HT1080 (cell line): ENCODE measurements at places on chromosomes 7 and 10.

DNA sequence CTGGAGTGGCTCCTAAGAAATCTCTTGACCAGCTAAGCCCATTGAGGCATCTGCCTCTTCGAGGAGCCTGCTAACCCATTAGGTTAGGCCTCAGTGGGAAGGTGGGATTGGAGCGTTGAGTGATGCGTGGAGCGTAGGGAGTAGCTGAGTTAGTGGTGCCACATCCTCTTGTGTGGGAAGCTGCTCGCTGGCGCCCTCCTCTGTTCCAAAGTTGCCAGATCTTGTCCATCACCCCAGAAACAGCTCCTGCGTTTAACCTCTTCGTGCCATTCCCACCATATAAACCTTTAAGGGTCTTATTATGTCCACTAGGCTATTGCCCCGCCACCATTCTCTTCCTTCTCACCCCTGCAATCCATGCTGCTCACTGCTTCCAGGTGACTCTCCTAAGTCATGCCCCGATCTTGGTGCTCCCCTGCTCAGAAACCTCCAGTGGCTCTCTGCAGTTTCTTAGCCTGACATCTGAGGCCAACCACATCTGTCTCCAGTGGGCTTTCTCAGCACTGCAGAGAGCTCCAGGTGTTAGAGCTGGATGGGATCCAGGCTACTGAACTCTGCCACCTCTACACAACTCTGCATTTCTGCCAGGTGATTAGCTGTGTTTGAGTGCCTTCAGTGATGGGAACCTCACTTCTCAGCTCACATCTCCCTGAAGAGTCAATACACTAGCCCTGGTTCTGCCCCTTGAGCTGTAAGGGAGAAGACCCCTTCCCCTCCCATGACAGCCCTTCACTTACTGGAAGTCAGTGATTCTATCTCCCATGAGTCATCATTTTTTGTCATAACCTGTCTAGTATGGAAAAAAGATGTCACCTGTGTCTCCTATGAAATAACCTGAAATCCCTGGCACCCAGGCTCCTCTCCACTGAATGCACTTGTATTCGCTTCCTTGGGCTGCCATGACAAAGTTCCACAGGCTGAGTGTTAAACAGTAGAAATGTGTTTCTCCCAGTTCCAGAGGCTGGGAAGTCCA lies 65.0 kb upstream of the FGFR2 start:
- DNase-seq, result no peak

DNA sequence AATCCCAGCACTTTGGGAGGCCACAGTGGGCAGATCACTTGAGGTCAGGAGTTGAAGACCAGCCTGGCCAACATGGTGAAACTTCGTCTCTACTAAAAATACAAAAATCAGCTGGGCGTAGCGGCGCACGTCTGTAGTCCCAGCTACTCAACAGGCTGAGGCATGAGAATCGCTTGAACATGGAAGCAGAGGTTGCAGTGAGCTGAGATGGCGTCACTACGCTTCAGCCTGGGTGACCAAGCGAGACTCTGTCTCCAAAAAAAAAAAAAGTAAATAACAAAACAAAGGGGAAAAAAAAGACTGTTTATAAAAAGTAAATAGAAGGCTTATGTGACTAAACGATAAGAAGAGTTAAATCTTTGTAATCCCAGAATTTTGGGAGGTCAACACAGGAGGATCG lies 15.0 kb upstream of the DNMBP start:
- DNase-seq, result no peak

DNA sequence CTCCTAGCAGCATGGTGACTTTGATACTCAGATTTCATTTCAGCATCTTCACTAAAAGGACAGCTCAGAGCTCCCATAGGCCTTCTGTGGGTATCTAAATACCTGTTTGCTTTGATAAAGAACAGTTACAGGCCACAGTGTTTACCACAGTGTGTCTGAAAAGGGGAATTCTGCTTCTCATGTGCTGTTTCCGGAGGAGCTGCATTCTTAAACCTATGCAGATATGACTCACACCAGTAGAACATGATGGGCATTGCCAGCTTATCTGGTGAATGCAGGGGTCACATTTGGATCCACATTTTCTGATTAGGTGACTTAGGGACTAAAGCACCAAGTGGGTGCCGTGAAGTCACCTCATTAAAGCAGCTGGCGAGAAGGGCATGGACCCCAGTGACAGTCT lies 52.6 kb downstream of the TRRAP start:
- peak; percentile 17 for DNase-seq

GRCh38 chr7:135942614-135943013 lies 34.5 kb downstream of the MTPN start:
- no peak for DNase-seq

DNA sequence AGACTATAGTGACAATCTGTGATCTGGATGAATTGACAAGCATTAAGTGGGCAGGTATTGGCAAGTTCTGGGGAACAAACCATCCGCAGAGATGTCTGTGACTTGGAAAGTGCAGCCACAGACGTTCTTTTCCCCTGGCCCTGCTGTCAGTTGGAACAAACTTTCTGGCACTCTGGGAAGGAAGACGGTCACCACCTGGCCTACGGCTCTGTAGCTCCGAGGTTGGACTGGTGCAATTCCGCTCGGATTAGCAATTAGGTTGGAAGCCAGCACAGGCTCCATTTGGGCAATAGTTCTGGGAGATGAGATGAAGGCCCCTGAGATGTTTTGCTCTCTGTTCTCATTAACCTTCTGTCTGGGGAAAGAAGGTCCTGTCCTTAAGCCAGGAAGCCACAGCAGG lies 437.5 kb downstream of the CALN1 start:
- DNase-seq, result no peak

GRCh38 chr10:73263693-73264347 lies 11.4 kb upstream of the MRPS16 start:
- DNase-seq, result peak; percentile 69

DNA sequence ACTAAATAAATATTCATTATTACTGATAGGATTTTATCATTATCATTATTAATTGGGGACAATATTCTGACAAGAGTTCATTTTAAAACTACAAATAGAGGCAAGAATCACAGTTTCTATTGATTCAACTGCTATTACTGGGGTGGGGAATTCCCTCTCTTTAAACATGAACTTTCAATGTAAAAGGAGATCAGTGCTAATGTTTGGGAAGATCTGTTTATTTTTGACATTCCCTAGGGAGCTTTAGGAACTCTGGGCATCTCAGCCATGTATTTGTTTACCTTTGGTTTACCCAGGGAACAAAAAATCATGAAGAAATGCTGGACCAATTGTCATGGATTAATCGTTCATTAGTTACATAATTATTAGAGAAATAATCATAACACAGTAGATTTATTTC lies 443.2 kb upstream of the AKR1E2 start:
- DNase-seq, result no peak

DNA sequence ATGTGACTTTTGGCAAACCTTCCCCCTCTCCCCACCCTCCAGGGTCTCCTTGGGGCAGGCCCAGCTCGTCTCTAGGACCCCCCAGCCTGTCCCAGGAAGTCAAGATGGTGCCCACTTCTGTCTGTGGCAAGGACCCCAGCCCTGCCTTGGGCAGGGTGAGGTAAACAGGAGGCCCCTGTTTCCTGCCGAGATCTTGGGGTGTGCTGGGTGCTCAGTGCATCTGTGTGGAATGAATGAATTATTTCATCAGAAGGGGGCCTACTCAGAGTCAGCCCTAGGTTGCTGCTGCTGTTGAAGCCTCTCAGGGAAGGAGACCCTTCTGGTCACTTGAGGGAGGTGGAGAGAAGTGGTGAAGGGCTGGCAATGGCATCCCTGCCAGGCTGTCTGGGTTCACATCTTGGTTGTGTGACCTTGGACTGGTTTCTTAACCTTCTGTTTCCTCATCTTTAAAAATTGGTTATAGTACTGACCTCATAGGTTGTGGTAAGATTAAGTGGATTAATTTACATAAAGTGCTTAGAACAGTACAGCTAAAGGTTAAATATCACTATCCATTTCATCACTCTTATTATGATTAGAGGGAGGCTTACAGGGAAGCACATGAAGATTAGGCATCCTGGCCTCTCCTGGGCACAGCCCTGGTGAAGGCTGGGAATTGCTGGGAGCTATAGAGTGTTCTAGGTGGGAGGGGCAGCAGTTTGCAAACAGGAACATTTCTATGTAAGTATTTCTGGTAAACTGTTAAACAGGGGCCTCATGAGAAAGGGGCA lies 67.7 kb downstream of the ZMIZ1 start:
- DNase-seq, result no peak

- DNase-seq, result no peak
Measured at GRCh38 chr10:7520507-7521485, 110.0 kb upstream of the SFMBT2 start.

DNA sequence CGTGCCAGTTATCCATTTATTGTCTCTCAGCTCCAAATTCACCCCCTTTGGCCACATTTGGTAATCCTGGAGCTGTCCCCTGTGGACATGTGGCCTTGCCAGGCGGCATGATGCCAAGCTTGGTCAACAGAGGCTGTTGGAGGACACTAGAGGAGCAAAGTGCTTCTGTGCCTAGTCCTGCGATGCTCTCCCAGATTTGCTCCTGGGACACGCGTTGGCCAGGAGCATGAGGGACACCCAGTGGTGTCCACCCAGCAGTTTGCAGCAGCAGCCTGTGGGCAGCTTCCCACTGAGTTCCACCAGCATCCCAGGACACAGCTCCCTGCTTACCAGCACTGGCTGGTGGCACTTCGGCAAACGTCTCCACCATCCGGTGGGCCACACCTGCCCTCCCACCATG lies 55.5 kb upstream of the STEAP1B start:
- DNase-seq, result no peak

DNA sequence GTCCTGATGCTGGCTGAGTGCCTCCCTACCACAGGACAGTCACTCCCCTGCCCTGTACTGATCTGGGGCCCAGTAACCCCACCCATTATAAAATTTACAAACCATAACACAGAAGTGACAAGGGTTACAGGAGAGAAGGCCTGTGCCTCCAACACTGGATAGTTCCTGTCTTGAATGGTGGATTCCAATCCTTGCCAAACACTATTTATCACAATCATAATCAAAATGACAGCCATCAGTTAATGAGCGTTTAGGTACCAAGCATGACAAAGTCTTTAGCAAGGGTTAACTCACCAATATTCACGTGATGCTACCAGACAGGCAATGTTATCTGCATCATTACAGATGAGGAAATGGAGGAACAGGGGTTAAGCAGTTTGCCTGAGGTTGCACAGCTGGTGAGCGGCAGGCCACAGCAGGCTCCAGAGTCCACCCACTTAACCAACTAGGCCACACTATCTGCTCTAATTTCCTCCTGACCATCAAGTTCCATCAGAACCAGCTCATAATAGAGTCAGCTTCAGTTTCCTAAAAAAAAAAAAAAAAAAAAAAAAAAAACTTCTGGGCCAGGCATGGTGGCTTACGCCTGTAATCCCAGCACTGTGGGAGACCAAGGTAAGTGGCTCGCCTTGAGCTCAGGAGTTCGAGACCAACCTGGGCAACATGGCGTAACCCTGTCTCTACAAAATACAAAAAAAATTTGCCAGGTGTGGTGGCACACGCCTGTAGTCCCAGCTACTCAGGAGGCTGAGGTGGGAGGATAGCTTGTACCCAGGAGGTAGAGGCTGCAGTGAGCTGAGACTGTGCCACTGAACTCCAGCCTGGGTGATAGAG lies 14.2 kb downstream of the PDLIM1 start:
- DNase-seq, result no peak

DNA sequence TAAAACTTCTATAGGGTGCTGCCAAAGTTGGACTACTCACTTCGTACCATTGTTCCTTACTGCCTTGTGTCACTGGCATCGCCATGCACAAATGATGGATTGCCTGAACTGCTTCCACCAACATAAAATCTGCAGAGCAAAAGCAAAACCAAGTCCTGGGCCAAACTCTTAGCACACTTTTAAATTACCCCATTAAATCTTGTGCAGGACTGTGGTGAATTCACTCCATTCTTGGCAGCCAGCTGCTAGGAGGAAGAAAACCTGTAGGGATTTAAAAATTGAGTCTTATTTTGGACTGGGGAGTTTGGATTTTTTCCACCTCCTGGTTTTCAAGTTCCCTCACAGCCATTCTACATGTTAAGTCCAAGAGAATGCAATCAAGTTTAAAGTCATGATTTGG lies 646.9 kb downstream of the SORCS3 start:
- no peak for DNase-seq

DNA sequence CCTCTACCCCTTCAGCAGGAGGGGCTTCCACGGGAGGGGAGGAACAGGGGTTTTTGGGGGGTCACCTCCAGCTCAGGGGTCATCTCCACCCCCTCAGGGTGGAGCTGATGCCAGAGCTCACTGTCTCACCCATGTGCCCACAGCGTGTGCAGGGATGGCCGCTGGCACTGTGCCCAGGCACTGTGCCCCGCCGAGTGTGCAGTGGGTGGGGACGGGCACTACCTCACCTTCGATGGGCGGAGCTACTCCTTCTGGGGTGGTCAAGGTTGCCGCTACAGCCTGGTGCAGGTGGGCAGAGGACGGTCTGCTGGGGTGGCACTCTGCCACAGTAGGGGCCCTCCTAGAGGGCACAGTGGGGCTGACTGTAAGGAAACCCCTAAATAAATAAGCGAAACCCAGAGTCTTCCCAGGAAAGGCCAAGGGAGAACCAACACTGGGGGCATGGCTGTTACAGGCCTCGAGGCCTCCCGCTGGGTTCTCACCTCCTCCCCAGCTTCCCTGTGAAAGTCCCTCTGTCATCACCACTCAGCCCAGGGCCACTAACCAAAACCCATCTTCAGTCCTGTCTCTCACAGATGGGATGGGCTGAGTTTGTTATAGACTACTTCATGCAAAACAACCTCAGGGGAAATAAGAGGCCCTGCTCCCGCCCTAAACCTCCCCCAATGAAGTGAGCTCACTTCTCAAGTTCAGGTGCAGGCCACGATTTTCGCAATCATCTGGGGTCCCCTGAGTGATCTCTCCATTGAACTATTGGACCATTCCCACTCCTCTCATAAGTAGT lies 7.4 kb upstream of the ZNF467 start:
- no peak for DNase-seq
